ENCODE measurements at places on chromosomes 3 and 15.

DNA sequence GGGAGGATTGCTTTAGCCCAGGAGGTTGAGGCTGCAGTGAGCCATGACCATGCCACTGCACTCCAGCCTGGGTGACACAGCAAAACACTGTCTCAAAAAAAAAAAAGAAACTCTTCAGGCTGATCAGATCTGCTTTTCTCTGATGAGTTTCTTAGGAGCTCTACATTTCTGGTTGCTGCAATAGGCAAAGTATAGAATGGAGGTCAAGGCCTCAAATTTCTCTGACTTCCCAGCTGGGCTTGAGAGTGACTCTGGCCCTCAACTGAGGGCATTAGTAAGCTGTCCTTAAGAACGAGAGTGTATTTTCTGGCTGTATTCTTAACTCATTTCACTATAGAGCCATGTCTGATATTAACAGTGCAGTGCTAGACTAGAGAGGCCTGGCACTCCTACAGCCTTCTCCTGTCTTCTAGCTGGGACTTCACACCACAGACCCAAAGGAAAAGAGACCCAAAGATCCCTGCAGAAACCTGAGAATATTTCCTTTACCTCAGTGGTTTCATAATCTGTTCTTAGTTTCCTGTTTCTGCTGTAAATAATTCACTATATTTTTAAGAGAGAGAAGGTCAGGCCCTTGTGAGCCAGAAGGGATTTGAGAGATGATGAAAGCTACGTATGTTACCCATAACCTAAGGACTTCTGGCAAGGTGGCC is 2.0 kb upstream of the NR1I2 start:
- DNase-seq = no peak

GRCh38 chr3:195397524-195397923 is 45.3 kb downstream of the ACAP2 start:
- no peak for DNase-seq

DNA sequence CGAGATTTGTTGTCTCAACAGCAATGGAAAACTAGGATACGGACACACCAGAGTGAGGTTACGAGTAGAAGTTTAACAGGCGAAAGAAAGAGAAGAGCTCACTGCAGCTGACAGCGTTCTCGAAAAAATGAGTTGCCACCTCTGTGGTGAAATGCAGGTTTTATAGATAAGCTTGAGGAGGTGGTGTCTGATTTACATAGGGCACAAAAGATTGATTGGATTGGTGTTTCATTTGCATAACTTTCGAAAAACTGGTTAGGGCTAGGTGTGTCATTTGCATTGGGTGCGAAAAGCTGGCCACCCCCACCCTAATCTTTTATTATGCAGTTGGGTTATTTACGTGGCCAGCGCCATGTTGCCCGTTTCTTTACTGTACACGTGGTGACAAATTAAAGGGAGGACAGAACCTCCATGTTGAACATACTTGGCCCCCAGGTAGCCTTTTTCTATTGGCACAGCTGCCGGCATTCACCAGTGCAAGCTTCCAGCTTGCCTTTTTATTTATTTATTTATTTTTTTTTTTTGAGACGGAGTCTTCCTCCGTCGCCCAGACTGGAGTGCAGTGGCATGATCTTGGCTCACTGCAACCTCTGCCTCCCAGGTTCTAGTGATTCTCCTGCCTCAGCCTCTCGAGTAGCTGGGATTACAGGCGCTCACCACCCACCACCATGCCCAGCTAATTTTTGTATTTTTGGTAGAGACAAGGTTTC is 8.3 kb downstream of the IFT122 start:
- no peak for DNase-seq

DNA sequence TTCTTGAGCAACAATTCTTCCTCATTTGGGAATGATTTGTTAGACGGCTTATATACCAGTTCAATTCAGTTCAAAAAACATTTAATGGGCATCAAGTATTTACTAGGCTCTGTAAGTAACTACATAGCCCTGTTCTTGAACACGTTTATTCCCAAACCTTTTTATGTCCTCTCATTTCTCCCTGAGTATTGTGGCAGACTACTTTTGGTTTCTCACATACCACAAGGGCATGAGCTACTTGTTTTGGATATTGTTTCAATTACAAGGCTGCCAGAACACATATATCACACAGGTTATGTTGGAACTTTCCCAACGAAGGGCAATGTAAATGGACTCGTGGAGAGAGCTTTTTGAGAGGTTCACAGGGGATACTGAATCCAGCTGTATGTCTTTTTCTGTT is 363.8 kb upstream of the NAALADL2 start:
- DNase-seq = no peak

- no peak for DNase-seq
These were observed 203.2 kb upstream of the PPP2R3A start for GRCh38 chr3:135762188-135762856.

- DNase-seq = no peak
These were observed 37.5 kb downstream of the GAP43 start for GRCh38 chr3:115660646-115661337.

DNA sequence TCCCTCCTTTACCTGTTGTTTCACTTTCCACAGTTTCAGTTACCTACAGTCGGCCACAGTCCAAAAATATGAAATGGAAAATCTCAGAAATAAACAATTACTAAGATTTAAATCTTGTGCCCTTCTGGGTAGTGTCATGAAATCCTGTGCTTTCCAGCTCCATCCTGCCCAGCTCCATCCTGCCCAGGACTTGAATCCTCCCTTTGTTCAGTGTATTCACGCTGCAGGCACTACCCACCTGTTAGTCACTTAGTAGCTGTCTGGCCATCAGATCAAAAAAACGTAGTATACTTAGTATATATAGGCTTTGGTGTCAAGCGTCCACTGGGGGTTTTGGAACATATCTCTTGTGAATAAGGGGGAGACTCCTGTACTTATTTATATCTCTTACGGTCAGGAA is 329.0 kb upstream of the SEMA6D start:
- DNase-seq = no peak

- no peak for DNase-seq
These were observed 55.1 kb downstream of the CD47 start for GRCh38 chr3:108035751-108036150.

DNA sequence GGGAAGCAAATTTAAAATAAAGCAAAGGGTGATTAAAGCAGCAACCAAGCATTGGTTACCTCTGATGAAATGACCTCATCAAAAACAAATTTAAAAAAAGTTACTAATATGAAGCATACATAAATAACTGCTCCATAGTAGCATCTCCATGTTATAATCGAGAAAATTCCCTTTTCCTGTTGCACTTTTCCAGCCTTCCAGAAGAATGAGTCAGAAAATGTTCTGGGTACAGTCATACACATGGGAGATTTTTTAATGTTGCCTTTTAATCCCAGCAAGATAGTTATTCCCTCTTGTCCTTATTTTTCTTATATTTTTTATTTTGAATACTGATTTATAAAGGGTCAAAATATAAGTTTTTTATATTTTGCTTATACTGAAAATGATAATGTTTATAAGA is 2.6 kb upstream of the TMCO5A start:
- DNase-seq = no peak

GRCh38 chr3:40078590-40078989 is 230.9 kb upstream of the EIF1B start:
- no peak for DNase-seq

DNA sequence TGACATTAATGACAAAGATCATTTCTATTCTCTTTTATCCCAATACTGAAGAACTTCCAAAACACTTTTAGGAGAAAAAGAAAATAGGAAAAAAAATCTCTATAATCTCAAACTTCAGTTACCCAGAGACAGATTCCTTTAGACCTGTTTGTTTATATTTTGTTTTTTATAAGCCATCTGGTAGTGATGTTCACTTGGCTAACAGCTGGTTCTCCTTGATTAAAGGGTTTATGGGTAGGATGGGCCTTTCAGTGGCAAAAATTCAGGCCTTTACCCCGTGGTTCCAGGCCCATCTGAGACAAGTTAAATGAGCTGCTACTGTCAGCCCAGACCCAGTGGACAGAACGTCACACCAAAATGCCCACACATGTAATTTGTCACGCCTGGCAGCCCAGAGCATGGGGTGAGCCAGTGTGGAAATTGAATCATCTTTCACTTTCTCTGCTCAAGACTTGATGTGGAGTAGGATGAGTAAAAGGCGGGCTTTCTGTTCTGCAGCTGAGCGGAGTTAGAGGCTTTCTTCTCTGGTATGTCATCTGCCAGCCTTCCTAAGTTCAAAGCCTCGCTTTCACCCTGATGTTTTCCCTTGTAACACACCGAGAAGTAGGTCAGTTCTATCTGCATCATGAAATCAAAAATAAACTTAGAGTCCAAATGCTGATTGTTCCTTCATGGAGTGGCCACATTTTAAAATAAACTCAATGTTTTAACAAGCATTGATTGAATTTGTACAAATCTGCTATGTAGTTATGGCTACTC is 62.5 kb upstream of the SKOR1 start:
- no peak for DNase-seq

GRCh38 chr3:160478338-160478737 is 28.8 kb upstream of the TRIM59 start:
- DNase-seq = peak; percentile 50

GRCh38 chr3:1091286-1091685 is 1.5 kb upstream of the CNTN6 start:
- no peak for DNase-seq

DNA sequence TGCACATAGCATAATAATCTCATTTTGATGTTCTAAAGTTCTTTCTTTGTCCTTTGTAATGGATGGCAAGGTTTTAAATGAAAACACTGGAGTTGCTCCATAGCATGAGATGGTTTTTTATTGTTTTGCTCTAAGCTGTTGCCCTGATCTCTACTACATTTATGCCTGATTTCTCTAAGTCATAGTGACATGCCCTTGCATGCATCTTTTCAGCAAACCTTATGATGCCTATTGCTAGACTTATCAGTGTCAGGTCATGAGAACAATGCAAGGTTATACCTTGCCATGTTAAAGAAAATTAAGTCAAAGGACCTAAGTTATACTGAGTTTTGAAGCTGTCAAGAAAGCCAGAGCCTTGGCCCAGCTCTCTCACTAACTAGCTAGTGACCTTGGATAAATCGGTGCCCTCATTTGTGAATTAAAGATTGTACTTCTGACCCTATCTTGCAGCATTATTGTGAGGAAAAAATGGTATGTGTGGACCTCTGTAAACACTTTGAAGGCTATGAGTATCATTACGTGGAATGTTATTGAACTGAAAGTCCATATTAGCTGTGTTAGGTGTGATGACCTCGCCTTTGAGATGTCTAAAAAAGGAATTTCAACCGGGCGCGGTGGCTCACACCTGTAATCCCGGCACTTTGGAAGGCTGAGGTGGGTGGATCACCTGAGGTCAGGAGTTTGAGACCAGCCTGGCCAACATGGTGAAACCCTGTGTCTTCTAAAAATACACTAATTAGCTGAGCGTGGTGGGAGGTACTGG is 256.4 kb upstream of the UBE2E1 start:
- DNase-seq = no peak

DNA sequence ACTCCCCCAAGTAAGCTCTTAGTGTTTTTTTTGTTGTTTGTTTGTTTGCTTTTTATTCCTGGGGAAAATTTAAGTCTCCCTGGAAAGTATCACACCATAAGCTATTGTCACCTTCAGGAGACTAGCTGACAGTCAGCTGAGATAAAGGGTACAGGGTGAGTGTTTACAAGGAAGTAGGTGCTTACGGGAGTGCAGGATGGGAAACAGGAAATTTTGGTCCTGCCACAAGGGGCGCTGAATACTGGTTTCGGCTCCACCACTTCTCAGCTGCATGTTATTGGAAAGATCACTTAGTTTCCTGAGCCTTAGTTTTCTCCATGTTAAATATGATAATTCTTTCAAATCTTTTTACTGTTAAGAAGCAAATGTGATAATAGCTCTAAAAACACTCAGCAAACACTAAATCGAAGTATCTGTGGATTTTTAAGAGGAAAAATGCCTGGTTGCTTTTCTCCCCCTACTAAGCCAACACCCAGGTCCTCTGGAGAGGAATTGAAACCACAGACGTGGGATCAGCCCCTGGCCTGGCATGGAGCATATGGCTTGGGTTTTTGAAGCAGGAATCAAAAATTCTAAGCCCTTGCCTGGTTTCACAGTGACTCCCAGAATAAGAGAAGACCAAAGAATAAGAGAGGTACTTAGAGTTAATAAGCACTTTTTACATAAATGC is 90.7 kb downstream of the SCN11A start:
- no peak for DNase-seq
